GM12865 (cell line): ENCODE measurements at places on chromosomes 2 and 18.

DNA sequence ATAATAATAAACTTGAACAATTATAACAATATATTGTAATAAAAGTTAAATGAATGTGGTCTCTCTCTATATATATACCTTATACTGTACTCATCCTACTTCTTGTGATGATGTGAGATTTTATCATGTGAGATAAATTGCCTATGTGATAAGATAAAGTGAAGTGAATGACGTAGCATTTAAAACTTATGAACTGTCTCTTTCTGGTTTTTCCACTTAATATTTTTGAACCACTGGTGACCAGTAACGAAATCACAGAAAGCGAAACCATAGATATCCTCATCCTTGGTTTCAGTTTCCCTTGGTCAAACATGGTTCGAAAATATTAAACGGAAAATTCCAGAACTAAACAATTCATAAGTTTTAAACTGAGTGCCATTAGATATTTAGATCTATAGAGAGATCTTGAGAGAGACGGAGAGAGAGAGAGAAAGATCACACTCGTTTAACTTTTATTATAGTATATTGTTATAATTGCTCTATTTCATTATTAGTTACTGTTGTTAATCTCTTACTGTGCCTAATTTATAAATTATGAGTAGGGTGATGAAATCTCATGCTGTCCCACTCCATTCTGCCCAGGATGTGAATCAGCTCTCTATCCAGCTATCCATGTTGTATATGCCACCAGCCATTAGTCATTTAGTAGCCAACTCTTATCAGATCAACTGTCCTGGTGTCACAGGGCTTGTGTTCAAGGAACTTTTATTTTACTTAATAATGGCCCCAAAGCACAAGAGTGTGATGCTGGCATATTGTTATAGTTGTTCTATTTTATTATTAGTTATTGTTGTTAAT is 156.8 kb downstream of the THADA start:
- DNase-seq, result no peak

- DNase-seq, result no peak
These were observed 73.9 kb upstream of the NFATC1 start for GRCh38 chr18:79321625-79322405.

GRCh38 chr2:65724336-65724735 is 291.9 kb upstream of the SPRED2 start:
- DNase-seq, result no peak

- no peak for DNase-seq
These were observed 15.4 kb upstream of the STAT1 start for GRCh38 chr2:191029280-191029950.

GRCh38 chr2:158713523-158714138 is 81.5 kb upstream of the DAPL1 start:
- DNase-seq, result no peak

DNA sequence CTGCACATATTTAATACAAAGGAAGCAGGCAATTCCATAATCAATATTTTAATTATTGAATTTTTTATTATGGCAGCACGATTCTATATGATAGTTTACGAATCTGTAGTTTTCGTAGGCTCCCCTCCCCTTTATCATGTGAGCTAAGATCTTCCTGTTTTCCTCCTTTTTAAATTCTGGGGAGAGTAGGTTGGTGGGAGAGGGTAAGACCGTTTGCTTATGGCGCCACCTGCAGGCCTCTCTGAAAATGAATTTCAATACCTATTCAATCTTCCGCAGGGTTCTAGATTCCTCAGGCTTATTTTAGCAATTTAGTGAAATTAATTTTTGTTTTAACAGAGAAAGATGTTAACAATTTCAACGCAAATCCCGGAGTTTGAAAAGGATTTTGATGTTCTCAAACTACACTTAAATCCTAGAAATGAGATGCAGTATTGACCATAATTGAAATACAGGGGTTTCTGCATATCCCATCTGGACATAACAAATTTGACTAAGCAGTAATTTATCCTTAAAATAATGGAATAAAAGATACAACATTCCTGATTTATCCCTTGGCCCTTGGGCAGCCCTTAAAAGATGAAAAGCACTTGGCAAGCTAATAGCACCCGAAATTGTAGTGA is 12.8 kb upstream of the GBX2 start:
- DNase-seq, result peak; percentile 48

- peak; percentile 55 for DNase-seq
These were observed 38.4 kb downstream of the SLC9A2 start for GRCh38 chr2:102657770-102658169.
